Activated T-cell treated with anti-CD3 and anti-CD28 coated beads, Interleukin-2, amount 50 U/mL, for 4 hours (primary cell): ENCODE measurements at places on chromosomes 6 and 20.

DNA sequence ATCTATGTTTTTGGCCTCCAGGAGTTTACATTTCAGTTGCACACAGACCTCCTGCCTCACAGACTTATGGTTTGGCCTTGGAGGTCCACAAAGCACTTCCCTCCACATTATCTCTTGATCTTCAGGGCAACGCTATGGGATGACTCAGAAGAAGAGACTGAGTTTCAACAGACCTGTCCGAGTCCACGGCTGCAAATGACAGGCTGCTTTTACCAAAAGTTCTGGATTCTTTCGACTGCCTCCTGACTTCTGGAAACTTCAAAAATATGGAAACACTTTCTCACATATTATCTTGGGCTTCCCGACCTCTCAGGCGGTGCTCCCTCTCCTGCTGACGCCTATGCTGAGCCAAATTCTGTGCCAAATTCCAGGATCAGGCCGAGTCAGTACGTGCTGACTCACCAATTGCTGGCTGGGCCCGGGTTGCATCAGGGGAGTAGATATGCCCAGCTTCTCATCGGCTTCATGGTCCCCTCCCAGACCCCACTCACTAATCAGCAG, 190.2 kb downstream of the BMP7 start:
- no peak for DNase-seq

- no peak for DNase-seq
Measured at GRCh38 chr20:49675368-49676151, 38.1 kb downstream of the B4GALT5 start.

GRCh38 chr6:17874753-17875152, 112.7 kb downstream of the KIF13A start:
- DNase-seq = no peak

GRCh38 chr6:147468634-147469033, 39.9 kb upstream of the SAMD5 start:
- DNase-seq = no peak

DNA sequence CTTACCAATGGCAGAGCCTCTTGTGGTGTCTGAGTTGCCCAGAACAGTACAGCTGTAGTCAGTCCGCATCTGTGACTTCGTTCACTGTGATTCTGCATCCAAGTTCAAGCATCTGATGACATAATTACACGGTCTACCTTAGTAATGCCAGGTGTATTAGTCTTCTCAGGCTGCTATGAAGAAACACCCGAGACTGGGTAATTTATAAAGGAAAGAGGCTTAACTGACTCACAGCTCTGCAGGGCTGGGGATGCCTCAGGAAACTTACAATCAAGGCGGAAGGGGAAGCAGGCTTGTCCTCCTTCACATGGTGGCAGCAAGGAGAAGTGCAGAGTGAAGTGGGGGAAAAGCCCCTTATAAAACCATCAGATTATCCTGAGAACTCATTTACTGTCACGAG, 163.9 kb upstream of the SULF2 start:
- DNase-seq = no peak

DNA sequence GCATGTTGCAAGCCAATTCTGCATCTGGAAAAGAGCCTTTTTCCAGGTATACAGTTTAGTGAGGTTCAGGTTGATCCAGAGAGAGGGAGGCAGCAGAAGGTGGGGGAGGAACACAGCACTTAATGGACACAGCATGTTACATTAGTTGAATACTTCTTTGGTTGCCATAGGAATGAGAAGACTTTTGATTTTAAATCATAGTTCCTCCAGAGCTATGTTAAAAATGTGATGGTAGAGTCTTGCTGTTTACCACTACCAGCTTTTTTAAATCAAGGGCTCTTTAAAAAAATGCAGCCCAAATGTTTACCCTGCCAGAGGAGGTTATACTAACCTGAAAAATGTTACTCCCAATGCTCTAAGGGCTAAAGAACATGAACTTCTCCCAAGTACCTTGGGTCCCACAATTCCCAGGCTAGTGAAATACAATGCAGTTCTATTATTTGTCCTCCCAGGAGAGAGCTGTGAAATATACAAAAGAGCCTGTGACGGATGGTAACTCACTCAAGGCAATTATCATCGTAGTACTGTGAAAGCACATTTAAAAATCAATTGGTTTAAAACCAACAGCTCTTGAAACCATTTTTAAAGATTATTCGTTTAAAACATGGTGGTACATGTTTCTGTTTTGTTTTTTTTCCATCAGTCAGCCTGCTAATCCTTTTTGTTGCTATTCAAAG, 6.9 kb upstream of the PHACTR1 start:
- DNase-seq = no peak
